ENCODE measurements at places on chromosomes 16 and 17.

DNA sequence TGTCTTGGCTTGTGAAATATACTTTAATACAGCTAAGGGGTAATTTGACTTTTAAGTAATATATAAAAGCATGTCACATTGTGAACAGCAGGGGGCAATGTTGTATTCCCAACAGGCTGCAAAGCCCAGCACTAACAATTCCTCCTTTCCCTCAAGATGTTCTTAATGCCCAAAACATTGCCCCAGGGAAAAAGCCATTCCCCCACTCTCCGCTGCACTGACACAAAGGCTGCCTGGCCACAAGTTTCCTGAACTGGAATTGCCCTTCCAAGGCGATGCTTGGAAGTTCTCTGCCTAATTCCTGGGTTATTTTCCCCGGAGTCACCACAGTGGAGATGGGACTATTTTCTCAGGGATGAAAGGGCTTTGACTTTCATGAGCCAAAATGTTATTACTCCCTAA lies 27.2 kb downstream of the CLEC16A start:
- DNase-seq, result no peak

DNA sequence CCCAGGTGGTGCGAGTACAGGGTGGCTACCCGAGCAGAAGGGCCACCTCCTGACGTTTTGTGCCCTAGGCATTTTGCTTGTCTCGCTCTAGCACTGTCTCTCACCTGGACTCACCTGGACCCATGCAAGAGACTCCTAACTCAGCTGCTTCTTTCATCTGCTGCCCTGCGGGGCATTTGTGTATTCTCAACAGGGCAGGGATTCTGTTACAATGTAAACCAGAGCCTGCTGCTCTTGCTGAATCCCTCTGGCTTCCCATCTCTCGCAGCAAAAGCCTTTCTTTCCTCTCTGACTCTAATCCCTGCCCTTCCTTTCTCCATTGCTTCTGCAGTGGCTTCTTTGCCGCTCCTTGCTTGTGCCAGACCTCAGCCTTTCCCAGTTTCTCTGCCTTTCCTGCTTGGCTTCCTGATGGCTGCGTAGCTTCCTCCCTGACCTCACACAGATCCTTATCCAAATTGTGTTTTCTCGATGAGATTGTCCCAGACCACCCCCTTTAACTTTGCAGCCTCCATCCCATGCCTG lies 10.2 kb downstream of the ARSG start:
- no peak for DNase-seq

- DNase-seq, result no peak
Observed at GRCh38 chr16:29963021-29963743, 1.3 kb downstream of the TMEM219 start.

DNA sequence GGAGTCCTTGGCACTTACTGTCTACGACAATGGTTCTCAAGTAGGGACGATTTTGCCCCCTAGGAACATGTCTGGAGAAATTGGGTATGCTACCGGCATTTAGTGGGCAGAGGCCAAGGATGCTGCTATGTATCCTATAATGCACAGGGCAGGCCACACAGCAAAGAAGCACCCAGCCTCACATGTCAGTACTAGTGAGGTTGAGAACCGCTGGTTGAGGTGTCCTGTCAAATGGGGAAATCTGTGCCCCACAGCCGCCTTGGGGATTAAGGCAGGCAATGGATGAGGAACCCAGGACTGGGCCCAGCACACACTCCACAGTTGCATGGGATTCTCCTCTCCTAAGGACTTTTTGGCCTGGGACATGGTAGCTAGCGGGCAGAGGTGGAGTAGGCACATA lies 86.7 kb upstream of the TOB1 start:
- DNase-seq, result no peak

- DNase-seq, result no peak
Observed at GRCh38 chr16:46961373-46962353, 11.8 kb downstream of the DNAJA2 start.

Data from cortex of kidney (tissue), 1 donor.